Esophagus muscularis mucosa (tissue), 4 donors: ENCODE measurements at places on chromosomes 1 and 21.

- H3K27me3 ChIP-seq: no peaks in the 10 kb centered on the region
- DNase-seq: no peak
- peaks cover 48% of the 10 kb centered on the region for H3K4me1 ChIP-seq
- peak overlapping the region; percentile 39 for H3K27ac ChIP-seq
- H3K4me3 ChIP-seq: no peak overlapping the region
These were observed 13.2 kb downstream of the NAV1 start for GRCh38 chr1:201551877-201552731.

DNA sequence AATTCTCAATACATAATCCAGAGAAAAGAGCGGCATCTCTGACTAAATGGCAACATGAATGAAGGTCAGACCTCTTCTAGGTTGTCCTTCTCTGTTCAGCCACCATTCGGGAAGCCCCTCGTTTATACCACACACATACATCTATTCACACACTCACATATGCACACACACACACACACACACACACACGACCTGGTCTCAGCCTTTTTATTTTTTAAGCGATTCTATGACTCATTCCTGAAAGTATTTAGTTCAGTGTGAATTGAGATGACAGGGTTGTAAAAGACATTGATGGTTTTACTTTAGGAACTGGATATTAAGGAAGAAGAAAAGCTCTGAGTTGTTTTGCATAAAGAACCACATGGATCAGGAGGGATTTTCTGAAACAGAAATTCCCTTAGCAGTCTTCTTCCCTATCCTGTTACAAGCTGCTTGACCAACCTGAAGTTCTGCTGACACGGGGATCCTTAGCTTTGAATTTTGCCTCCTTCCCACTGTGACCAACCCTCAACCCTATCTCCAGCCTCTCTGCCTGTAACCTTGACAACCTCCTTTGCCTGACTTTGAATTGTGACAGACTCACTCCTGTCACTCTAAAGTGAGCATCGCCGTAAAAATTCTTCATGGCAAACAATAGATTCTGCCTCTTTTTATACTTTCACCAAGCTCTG lies 383.1 kb upstream of the ESRRG start:
- H3K4me1 ChIP-seq: peaks cover 15% of the 10 kb centered on the region
- no peaks in the 10 kb centered on the region for H3K36me3 ChIP-seq
- no peak overlapping the region for H3K4me3 ChIP-seq
- H3K27me3 ChIP-seq: no peaks in the 10 kb centered on the region

GRCh38 chr1:206135248-206135647 lies 18.1 kb upstream of the AVPR1B start:
- no peaks in the 10 kb centered on the region for H3K4me1 ChIP-seq
- H3K36me3 ChIP-seq: no peaks in the 10 kb centered on the region
- H3K27me3 ChIP-seq: no peaks in the 10 kb centered on the region
- DNase-seq: no peak

GRCh38 chr1:6603238-6603914 lies 707 bp upstream of the KLHL21 start:
- peak overlapping the region; percentile 99 for H3K27ac ChIP-seq
- no peak for DNase-seq
- H3K4me3 ChIP-seq: peak overlapping the region; percentile 77
- no peaks in the 10 kb centered on the region for H3K27me3 ChIP-seq

GRCh38 chr1:73144311-73144710 lies 862.0 kb upstream of the NEGR1 start:
- H3K27ac ChIP-seq: no peak overlapping the region
- H3K36me3 ChIP-seq: no peaks in the 10 kb centered on the region
- no peak overlapping the region for H3K4me3 ChIP-seq
